ENCODE measurements at places on chromosomes 12 and 14.
A peak's percentile ranks its signal among the peaks of the same experiment; 100 is the strongest.

DNA sequence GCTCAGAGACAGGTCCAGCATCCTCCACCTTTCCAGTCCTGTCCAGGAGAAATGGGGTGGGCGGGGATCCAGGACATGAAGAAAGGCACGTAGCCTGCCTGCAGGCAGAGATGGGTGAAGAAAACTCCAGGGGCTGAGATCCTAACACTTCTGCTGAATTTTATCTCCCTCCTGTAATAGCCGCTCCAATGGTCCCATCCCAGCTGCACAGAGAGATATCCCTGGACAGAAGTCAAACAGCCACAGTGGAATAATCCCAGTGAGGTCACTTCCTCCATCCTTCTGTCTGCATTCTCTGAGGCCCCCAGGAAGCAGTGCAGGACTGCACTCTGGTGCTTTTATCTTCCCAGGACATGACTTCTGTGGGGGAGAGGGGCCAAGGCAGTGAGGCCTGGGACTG, 26.3 kb downstream of the KRT18 start:
- DNase-seq, result no peak

DNA sequence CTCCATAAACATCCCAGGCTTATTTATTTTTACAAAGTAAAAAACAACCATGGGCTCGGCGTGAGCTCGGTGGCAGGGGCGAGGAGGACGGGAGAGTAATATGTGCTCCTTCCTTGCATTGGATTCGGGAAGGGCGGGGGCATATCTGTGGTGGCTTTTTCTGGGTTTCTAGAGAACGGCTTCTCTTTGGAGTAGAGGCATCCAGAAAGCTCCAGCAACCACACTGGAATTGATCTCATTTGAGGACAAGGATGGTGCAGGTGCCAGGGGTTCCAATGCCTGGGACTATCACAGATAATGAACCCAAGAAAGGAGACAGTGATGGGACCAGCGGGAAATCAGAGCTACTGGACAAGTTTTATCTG, 18.9 kb downstream of the ADGRD1 start:
- DNase-seq, result no peak

- no peak for DNase-seq
Observed at GRCh38 chr12:91057368-91058165, at the start of gene KERA. Gene KERA (minus strand): TSS chr12:91058024. CDS start chr12:91056281, 1,743 bp downstream.

DNA sequence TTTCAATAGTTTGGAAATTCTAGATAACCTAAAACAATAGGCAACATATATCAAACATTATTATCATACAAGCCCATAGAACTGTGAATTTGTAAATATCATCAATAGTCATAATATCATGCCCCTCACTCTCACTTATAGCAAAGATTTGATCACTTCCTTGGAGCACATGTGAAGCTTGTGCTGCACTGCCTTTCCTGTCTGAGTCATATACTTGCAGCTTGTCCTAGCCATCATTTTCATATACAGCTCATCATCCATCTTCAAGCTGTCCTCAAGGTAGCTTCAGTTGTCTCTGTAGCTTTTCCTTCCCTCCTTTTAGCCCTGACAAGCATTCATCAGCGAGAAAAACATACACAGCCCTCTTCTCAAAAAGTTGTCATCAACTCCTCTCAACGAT, 746.5 kb upstream of the FOXG1 start:
- DNase-seq, result no peak

GRCh38 chr12:42985506-42985905, 396.0 kb upstream of the PRICKLE1 start:
- no peak for DNase-seq

DNA sequence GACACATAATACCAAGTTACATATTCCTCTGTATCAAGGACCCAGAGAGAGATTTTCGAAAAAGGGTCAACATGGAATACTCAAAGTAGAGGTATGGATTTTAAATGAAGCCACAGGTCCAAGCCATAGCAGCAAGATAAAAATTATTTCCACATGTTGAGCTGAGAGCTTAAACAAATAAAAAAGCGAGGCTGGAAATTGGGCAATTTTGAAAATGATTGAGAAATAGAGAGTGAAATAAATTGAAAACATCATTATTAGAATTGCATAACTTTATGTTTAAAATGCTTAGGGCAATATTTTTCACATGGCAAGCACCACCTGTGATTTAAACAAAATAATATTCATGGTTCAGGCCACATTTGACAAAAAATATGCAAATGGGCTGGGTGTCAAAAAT, 1251.0 kb upstream of the USP15 start:
- DNase-seq, result no peak

DNA sequence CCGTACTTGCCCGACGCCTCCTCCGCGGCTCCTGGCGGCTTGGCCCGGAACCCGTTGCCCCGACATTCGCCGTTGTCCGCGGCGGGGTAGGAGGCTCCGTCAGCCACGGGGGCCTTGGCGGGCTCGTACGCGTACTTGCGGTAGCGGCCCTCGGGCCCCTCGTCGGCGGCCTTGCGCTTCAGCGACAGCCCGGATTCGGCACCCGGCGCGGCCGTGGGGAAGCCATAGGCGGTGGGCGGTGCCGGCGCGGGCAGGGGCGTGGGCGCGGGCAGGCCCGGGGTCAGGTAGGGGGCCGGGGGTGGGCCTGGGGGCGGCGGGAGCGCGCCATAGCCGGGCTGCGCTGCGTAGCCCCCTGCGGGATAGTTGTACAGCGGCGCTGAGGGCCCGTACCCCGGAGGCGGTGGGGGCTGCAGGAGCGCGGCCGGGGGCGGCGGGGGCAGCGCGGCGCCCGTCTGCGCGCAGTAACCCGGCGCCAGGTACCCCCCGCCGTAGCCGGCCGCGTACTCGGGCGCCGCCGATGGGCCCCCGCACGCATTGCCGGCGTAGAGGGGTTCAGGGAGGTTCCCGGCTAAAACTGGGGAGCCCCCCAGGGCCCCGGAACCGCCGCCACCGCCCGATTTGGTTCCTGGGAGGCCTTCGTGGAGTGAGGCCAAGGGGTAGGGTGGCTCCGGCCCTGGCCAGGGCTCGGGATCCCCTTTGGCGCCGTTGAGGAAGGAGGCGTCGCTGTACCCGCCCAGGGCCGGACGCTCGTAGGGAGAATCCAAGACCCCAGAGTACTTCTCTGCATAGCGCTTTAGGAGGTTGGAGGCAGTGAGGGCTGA, 26.9 kb downstream of the FIGNL2 start:
- peak; percentile 53 for DNase-seq

- DNase-seq, result no peak
Observed at GRCh38 chr14:50331596-50331995, 19.5 kb downstream of the DMAC2L start.

DNA sequence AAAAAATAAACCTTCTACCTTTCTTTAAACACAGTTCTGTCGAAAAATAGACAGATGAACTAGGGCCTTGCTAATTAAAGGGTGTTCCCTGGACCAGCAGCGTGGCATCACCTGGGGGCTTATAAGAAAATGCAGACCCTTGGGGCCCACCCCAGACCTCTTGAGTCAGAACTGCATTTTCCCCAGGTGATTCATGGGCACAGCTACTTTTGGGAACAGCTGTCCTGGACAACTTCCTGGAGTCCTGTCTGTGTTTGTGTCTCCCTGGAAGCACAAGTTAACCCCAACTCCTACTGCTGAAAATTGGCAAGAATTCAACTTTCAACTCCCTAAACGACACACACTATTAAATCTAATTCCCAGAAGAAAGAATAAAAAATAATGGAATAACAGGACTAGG, 17.8 kb downstream of the FBLN5 start:
- no peak for DNase-seq

DNA sequence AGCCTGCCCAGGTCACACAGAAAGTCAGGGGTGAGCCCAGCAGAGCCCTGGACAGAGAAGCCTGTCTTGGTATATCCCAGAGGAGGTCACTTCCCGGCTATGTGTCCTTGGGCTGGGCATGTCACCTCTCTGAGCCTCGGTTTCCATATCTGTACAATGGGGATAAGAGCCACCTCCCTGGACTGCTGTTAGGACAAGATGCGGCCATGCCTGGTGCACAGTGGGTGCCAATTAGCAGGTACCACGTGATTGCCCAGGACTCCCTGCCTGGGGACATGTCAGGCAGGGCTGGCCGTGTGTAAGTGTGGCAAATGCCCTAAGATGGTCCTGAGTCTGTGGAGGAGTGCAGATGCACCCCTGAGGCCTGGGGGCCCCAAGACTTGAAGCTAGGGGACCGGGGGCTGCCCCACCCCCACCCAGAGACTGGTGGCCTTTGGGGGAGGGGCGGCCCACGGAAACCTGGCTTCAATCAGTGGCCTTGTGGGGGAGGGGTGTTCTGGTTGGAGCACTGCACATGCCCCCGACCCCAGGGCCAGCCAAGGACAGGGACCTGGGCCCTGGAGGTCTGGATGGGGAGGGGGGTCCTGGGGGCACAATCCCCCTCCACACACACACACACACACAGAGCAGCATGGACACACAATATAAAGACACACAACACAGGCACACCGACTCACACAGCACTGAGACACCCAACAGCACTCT, 878 bp downstream of the TMEM119 start:
- no peak for DNase-seq

- no peak for DNase-seq
Observed at GRCh38 chr12:65891219-65891618, 66.9 kb downstream of the HMGA2 start.

DNA sequence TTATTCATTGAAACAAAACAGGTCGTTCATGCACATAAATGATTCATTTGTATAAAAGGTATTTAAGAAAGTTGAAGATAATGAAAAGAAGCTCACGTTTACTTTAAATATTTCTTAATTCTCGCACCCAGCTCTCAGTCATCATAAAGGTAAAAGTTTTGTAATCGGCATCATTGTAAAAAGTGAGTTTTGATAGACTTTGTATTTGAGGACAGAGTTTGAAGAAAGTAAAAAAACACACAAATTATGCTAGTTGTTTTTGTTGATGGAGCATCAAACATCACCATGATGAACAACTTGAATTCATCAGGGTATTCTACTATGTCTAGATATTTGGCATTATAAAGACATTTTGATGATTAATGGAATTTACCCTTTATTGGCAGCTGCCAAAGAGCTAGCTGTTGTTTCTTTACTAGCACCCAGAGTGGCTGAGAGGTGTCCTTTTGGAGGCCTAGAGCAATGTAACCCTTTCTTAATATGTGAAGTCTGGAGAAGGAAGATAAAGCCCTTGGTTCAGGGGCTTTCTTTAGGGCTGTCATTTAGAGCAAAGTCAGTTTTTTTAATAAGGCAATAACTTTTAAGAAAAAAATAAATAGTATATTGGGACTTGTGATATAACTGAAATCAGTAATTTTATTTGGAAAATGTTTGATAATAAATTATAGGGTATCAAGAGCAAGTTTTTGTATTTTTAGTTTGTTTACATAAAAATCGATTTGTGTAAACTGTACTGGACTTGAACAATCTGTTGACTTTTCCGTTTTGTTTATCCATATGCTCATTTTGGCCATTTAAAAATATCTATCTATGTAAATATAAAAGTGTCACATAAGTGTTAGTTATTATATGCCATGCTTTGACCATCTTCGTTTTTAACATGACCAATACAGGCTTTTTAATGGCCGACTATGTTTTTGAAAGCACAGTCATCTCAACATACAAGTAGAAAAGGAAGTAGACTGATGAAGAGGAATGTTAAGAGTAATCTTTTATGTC, 7.4 kb downstream of the GLRX5 start:
- no peak for DNase-seq

GRCh38 chr12:8493084-8493483, 20.2 kb upstream of the CLEC4D start:
- DNase-seq, result no peak

DNA sequence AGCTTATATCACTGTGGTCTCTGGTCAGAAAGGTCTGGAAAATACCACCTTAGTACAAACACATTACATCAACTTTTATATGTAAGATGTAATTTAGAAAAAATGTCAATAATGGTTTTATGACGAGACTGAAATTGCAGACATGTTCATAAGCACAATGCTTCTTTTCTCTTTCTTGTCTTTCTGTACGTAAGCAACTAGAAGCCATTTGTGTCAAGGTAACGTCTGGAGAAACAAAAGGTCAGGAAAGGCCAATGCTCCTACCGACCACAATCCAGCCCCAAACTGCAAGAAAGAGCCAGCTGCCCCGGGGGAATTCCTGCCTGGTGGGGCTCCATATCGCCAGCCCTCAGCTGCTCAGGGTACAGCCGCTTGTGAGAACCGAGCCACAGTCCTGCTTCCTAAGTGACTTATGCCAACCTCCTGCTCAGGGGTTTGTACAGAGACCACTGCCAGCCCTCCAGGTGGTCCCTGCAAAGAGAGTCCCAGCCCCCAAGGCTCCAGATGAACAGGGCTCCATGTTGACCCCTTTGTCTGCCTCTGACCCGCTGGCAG, 6.3 kb downstream of the ZNF839 start:
- DNase-seq, result no peak

- no peak for DNase-seq
Observed at GRCh38 chr14:43877351-43877960, 629.6 kb downstream of the FSCB start.

DNA sequence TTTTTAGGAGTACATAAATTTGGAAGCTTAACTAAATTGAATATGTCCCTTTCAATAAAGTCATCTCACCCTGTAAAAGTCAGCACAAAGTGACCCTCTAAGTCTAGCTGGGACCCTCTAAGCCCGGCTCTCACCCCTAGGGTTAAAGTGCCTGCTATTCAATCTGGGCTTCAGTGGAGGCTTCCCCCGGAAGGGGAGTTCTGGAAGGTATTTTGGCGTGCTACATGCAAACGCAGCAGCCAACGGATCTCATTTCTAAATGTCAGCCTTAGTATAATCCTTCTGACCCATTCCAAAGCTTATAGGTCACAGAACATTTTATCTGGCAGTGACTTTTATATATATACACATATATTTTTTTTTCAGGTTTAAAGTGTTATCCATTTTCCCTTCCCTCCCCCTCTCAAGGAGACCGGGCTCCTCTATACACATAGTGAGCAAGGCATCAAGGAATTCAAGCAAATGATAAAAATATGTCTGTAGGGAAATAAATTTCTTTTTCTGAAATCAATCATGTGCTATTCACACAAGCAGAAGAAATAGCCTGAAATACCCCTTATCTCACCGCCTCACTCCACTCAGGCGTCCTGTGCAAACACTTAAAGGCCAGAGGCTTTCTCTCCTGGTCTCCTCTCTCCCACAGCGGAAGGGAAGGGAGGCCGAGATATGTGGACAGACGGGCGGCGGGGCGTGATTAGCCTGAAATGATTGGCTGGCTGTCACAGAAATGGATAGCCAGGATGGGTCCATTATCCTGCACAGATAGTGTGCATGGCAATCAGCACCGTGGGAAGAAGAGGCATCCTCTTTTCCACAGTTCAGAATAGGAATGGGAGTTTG, 301.7 kb downstream of the GALC start:
- DNase-seq, result no peak

GRCh38 chr12:6570264-6570887, 2.3 kb upstream of the NOP2 start:
- DNase-seq, result peak; percentile 52

All from stimulated activated CD4-positive, alpha-beta T cell treated with anti-CD3 and anti-CD28 coated beads, Interleukin-4, amount 100 ng/mL, for 1 hour (primary cell).